ENCODE measurements at places on chromosomes 13 and 19. TPM values are rescaled to one million over a fixed set of nuclear protein-coding genes. Genes with fewer than 3 reads are reported as not detected.

The ATXN8OS gene
- polyA plus RNA-seq = not detected

GRCh38 chr19:45995715-45996385, 583 bp downstream of the CCDC61 start:
- DNase-seq = no peak

- no peak for DNase-seq
These were observed 330.6 kb downstream of the SPRY2 start for GRCh38 chr13:80010286-80010831.

DNA sequence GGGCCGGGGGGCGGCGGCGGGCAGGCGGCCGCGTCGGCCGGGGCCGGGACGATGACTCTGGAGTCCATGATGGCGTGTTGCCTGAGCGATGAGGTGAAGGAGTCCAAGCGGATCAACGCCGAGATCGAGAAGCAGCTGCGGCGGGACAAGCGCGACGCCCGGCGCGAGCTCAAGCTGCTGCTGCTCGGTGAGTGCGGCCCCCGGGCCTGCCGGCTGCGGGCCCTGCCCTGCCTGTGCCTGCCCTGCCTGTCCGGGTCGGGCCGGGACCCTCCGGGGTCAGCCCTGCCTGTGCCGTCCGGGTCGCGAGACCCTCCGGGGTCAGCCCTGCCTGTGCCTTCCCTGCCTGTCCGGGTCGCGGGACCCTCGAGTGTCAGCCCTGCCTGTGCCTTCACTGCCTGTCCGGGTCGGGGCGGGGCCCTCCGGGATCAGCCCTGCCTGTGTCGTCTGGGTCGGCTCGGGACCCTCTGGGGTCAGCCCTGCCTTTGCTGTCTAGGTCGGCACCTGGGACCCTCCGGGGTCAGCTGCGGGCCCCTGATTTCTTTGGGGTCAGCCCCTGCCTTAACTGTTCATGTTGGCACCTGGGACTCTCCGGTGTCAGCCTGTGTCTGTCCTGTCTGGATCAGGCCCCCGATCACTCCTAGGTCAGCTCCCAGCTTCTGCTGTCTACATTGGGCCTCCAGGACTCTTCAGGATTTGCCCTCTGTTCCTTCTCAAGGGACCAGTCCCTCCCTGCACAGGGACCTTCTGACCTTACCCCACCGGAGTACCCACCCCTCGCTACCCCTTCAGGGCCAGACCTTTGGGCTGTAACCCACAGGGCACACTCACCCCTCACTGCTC, 659 bp downstream of the GNA11 start:
- no peak for DNase-seq

DNA sequence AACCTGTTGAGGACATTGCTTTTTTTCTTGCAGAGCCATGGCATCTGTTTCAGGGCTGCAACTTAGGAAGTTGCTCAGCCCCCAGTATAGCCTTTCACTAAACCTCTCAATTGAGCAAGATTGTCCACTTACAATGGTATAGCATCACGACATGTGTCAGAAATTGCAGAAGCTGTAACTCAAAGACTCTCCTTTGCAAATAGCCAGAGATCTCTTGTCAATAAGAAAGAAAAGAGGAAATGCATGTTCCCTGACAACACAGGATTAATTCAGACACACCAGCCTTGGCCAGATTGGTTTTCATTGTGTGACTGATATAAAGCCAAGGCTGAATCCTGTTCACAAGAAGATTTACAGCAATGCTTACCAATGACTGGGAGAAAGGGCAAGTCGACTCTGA, 38.7 kb upstream of the CYSLTR2 start:
- DNase-seq = no peak

GRCh38 chr19:53396525-53396868, 1.5 kb downstream of the ZNF765 start:
- DNase-seq = no peak

The SRRM5 gene
- 0.92 TPM for polyA plus RNA-seq

- no peak for DNase-seq
These were observed 3.4 kb downstream of the URI1 start for GRCh38 chr19:29945433-29945832.

- DNase-seq = no peak
These were observed 84.0 kb downstream of the SUCLA2 start for GRCh38 chr13:47917022-47917574.

DNA sequence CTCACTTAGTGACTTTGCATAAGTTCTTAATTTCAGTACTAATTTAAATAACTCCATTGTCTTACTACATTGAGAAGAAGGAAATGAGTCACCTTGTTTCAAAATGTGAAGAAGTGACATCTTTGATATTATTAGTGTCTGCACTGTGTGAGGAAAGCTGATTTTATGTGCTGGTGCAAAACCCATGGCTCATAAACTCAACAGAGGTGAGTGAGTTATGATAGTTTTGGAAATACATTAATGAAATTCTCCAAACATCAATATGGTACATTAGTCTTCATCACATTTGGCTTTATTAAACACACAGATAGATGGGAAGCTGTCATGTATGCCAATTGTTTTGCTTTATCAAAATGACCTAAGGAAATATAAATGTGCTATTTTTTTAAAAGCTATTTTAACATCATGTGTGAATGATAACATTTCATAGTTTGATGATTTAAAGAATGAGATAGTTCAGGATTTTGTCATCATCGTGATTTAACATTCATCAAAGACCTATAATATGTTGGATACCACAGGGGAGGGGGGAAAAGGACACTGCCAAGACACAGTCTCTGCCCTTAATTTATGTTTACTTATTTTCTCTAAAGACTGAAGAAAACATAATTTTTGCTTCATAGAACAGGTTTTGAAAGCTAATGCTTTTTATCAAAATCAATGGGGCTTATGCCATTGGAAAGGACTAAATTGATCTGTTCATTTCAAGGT, 902.3 kb upstream of the SLITRK1 start:
- DNase-seq = no peak

The C5AR1 gene
- polyA plus RNA-seq = 2.2 TPM

The ZNF57 gene
- 2.9 TPM for polyA plus RNA-seq

DNA sequence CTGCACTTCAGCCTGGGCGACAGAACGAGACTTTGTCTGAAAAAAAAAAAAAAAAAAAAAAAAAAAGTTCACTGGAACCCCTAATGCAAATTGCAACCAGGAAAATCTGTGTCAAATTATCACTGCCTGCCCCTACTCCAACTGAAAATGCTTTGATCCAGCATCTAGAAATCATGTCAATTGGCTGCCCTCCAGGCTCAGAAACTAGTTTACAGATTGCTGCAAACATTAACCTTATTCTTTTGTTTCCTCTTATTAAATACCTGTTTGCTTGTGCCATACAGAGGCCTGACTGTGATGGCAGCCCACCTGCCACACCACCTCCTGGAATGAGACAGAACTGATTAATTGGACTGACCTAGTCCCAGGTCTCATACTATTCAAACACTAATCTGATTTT, 18.6 kb upstream of the AKT2 start:
- no peak for DNase-seq

The MYPOP gene
- polyA plus RNA-seq = 3.0 TPM

The ZNF829 gene
- 5.2 TPM for polyA plus RNA-seq

The PLPP2 gene
- 0.28 TPM for polyA plus RNA-seq

The KRTDAP gene
- 445 TPM for polyA plus RNA-seq

- DNase-seq = no peak
These were observed 64.5 kb downstream of the CEBPG start for GRCh38 chr19:33437821-33438671.

GRCh38 chr13:77351315-77351714, 24.4 kb upstream of the MYCBP2 start:
- DNase-seq = no peak

The CYP4F3 gene
- polyA plus RNA-seq = not detected

The CCDC122 gene
- polyA plus RNA-seq = 5.1 TPM

The CYP4F2 gene
- polyA plus RNA-seq = not detected

The NKG7 gene
- polyA plus RNA-seq = 6.1 TPM

The ADGRE2 gene
- 1.5 TPM for polyA plus RNA-seq

DNA sequence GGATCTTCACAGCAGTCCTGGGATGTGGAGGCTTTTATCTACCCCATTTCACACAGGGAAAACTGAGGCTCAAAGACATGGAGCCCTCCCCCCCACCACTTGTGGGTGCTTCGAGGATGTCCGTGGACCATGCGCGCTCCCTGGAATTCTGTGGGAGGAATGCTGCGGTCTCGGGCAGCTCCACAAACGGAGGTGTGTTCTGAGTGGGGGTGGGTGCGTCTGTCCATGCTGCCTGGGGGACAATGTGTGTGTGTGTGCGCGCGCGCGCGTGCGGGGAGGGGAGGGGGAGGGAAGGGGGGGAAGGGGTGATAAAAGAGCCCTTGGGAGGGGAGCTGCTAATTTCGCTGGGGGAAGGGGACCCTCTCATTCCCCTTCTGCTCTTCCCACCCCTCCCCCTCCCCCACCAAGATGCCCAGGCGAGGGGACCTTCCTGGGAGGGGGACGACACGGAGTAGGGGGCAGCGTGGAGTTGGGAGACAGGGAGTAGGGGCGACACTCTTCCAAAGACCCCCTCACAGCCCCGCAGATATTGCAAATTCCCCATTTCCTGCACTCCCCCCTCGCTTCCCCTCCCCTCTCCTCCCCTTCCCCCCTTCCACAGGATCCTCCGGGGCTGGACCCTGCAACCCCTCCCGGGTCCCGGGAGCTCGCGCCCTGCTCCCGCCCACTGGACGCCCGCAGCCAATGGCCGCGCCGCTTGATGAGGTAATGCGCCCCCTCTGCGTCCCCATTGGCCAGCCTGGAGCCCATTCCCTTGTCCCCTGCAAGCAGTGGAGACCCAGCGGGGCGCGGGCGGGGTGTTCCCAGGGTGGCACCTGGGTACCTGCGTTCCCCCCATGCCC, 18.9 kb upstream of the ZNRF4 start:
- peak; percentile 15 for DNase-seq

GRCh38 chr19:15288146-15288963, 44.0 kb downstream of the BRD4 start:
- no peak for DNase-seq

GRCh38 chr19:30360376-30361106, 11.6 kb upstream of the ZNF536 start:
- no peak for DNase-seq

DNA sequence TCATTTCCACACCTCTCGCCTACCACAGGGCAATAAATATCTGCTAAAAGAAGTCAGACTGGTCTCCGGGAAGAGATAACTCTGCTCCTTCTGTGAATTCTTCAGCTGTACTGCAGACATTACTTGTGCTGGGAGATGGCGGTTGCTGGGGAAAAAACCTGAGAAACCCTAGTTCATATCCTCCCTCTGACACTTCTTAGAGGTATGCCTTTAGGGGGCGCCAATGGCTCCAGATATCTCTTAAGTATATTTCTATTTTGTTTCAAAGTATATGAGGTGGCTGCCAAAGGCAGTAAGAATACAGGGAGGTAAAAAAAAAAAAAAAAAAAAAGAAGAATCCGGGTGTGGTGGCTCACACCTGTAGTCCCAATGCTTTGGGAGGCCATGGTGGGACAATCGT, 175.2 kb downstream of the PAN3 start:
- DNase-seq = no peak

DNA sequence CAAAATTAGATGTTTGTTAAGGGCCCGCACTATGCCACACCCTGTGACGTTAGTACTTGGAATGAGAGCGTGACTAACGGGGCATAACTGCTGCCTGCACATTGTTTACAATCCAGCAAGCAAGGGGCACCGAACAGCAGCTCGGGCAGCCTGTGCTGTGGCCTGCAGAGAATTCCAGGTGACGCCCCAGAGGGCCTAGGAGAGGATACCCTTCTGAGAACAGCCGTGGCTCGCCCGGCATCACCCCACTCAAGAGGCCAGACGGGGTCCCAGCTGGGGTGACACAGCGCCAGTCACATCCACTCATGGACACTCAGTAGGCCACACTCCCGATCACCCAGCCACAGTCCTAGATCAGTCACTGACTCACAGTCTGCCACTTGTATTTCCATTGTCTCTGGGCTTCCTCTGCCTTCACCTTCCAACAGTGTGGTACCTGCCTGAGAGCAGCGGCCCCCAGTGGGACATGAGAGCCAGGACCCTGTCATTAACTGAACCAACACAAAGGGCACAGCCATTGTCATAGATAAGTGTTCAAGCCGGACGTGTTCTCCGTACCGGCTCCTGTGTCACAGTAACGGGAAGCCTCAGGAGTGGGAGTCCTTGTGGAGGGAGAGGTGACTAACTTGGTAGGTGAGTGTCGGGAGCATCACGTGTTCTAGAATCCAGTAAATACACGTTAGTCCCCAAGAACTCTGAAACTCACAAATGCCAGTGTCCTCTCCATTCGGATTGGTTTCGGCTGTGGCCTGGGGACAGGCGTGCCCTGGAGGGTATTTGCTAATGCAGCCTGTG, 7.5 kb downstream of the ZNF331 start:
- no peak for DNase-seq

GRCh38 chr13:93621051-93621450, 394.4 kb downstream of the GPC6 start:
- no peak for DNase-seq

- DNase-seq = no peak
These were observed 8.3 kb downstream of the TNFRSF19 start for GRCh38 chr13:23578411-23579071.
